ENCODE measurements at places on chromosomes 13 and 19.

DNA sequence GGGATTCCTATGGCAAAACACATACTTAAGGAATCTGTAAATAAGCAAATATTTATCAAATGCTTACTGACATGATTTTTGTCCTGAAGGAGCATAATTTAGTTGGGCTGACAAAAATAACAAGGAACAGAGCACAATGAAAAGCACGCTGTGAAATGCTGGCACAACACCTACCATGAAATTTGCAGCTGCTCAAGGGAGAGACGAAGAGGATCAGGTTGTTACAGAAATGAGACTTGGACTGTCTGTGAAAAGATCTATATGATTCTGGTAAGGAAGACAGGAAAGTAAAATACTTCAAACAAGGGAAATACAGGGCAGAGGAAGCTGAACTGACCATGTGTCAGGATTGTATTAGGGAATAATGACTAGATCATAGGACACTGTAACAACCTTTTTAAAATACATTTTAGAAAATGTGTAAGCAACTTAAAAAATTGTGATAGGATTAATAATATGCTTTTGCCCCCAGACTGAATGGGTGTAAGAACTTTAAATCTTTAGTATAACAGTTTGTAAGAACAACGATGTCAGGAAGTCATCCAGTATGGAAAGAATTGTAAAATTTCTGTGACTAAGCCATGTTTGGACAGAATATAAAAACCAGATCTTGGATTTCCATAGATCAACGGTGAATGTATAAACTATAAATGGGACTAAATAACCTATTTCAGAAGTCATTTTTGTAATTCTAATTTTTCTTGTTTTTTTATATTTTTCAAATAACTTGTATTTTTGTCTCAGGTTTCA lies 1556.0 kb downstream of the EFNB2 start:
- DNase-seq, result no peak

DNA sequence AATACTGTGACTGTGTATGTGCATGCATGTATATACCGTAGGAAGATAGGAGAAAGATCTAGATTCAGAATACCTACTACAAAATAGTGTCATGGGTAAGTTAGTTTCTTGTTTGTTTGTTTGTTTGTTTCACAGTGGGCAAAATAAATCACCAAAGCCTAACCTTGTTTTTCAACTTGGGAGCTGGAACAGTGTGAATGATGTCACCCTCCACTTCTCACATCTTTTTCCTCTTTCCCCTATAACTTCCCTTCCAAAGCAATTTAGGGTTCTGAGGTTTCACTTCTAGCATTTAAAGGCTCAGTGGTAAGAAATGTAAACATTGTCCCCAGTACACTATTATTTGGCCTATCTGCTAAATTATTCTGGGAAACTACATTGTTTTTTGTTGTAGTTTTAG lies 5.4 kb downstream of the KCTD4 start:
- no peak for DNase-seq

- peak; percentile 18 for DNase-seq
These were observed 1584.5 kb upstream of the MIR17HG start for GRCh38 chr13:89763005-89763404.

- no peak for DNase-seq
These were observed 2.4 kb downstream of the FBN3 start for GRCh38 chr19:8146877-8147581.

DNA sequence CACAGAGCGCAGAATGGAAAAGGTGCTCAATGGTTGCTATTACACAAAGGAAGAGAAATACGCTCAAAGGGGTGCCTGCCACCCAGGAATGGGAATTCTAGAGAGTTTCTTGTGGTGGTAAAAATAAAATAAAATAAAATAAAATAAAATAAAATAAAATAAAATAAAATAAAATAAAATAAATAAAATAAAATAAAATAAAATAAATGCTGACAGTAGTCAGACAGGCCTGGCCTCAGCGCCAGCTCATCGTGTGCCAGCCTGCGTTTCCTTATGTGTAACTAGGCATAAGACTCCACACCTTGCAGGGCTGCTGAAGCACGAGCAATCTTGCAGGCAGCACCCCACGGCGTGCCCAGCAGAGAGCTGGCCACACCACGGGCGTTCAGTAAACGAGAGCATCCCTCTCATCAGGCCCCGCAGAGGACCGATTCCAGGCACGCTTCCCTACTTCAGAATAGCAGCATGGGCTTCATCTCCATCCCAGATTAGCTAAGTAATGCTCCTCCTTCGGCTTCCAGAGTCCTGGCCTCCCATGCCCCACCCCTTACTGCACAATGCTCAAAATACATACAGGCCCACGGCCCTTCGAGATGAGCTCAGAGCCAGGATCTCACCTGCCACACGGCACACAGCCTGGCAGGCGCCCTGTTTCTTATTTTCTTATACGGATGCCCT lies 5.6 kb downstream of the NAPA start:
- no peak for DNase-seq

DNA sequence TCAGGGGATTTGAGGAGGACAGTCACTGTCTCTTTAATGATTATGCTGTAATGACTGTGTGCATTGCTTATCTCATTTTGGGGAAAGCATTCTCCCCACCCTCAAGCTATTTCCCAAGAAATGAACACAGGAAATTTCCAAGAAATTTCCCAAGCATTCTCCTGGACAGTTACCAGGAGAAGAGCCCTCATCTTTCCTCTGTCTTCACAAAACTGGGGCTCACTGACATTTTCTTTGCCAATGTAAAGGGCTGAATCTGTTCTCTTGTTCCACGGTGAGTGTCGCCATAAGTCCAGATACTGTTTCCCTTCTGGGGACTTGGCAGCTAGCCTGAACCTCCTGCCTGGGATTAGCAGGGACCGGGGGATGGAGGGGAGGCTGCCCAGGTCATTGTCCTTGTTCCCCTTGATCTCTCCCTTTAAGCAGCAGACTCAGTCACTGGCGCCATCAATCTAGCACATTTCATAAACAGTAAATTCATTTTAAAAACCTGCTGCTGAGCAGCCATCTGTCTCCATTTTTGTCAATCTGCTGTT lies 172.8 kb downstream of the DNAJC15 start:
- peak; percentile 4 for DNase-seq

DNA sequence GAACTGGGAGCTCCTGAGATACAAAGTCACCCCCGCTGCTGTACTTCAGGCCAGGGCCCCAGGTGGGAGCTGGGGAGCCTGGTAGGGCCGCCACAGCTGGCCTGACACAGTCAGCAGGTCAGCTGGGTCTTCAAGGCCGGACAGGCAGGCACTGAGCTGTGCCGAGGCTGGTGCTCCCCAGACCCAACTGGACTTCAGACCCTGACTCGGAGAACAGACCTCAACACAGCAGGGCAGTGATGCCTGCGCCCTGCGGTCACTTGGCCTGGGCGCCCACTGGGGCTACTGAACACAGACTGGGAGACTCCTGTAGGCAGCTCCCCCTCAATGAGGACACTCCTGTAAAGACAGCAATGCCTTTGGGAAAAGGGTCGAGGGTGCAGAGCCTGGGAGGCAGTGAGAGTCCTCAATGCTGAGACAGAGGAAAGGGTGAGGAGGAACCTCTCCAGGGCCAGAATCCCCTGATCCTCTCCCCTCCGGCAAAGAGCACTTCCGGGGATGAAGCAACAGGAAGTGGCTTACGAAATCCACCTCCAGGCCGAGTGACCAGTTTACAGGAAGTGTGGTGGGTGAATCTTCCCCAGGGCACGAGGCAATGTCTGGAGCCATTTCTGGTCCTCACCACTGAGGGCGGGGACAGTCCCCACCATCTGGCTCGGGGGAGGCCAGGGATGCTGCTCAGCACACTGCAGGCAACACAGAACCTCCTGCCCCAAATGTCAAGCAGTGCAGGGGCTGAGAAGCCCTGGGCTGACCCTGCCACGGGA lies 40.8 kb upstream of the ISYNA1 start:
- DNase-seq, result peak; percentile 53

DNA sequence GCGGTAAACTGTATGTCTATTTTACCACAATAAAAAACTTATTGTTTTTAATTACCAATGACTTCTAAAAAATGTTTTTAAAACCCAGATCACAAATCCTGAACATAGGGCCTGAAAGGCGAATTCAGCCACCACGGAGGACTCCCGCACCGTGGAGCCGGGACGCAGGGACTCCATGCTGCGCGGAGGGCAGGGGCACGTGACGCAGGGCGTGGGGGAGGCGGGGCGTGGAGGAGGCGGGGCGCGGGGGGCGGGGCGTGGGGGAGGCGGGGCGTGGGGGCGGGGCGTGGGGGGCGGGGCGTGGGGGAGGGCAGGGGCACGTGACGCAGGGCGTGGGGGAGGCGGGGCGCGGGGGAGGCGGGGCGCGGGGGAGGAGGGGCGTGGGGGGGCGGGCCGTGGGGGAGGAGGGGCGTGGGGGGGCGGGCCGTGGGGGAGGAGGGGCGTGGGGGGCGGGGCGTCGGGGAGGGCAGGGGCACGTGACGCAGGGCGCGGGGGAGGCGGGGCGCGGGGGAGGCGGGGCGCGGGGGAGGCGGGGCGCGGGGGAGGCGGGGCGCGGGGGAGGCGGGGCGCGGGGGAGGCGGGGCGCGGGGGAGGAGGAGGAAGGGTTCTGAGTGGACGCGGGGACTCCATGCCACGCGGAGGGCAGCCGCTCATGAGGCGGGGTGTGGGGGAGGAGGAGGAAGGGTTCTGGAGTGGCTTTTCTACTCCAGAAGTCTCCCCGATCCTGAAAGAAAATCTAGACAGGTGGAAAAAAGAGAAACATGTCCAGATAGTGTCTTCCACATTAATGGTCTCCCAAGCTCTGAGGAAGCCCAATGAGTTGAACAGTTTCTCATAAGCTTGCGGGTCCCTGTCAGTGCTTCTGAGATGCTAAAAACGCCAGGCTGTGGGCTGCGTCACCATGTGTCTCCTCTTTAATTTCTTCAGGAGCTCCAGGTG lies 4.4 kb upstream of the PROZ start:
- DNase-seq, result peak; percentile 64

DNA sequence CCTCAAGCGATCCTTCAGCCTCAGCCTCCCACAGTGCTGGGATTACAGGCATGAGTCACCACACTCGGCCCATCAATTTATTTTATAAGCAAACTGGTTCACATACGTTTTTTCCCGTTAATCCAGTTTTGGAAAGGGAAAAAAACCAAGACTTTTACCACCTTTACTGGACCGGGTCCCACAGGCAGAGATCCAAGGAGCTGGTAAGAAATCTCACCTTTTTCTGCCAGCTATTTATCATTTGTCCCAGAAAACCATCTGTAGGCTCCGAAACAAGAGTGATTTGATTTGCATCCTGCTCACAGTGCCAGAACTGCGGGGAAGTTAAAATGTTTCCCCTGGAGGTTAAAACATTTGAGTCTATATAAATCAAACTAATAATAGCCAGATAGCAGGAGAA lies 6.3 kb upstream of the FUT2 start:
- DNase-seq, result no peak

GRCh38 chr19:47363758-47364531 lies 14.8 kb downstream of the DHX34 start:
- peak; percentile 14 for DNase-seq

DNA sequence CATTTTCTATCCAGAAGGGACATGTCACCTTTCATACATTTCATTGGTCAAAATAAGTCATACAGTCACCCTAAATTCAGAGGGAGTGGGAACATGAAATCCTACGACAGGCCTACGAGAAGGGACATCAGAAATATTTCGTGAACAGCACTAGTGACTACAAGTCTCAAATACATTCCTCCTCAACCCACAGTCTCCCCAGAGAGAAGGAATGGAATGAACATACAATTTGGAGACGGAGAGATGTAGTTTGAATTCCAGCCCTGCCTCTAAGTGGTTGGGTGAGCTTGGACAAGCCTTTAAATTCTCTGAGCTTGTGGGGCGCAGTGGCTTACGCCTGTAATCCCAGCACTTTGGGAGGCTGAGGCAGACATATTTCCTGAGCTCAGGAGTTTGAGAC lies 9.9 kb downstream of the SERTM1 start:
- DNase-seq, result no peak

DNA sequence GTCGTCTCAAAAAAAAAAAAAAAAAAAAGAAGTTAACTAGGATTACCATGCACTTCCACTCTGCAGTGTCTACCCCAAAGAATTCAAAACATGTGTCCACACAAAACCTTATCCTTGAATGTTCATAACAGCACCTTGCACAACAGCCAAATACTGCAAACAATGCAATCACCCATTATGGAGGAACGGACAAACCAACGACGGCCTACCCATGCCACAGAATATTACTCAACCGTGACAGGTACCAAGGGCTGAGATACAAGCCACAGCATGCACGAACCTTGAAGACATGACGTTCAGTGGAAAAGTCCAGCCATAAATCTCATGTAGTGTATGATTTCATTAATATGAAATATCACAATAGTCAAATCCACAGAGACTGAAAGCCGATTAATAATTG lies 3.0 kb upstream of the SHISA7 start:
- no peak for DNase-seq

GRCh38 chr13:98442391-98443230 lies 134.3 kb downstream of the STK24 start:
- no peak for DNase-seq

Data from astrocyte of the spinal cord (primary cell).